ENCODE measurements at places on chromosomes 7 and 10. TPM values are rescaled to one million over a fixed set of nuclear protein-coding genes. Genes with fewer than 3 reads are reported as not detected.

DNA sequence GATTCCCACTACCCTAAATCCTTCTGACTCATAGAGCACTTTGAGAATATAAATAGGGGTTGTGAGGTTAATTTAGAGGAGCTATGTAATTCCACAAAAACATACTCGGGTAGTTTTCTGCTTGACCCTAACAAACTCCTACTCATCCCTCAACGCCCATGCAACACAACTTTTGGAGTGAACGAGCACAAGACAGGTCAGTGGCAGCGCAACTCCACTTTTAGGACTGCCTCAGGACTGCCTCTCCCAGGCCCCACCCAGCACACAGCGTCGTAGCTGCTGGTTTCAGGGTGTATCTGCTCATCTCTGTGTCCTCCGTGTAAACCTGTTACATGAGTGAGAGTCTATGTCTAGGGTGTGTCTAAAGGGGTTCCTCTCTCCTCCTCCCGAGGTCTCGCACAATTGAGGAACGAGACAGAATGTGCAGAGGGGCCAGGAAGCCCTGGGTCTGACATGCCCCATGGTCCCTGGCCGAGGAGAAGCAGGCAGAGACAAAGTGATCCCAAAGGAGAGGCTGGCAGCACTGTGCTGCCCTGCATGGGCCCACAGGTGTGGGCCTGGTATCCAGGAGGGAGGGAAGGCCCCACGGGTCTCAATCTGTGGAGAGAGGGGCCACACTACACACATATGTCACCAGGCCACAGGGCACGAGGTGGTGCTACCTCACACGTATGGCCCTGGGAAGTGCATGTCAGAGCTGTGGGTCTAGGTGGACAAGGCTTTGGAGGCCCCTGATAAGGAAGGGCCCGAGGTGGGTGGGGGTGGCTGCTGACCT is 45.5 kb downstream of the CAMK2B start:
- H3K4me3 ChIP-seq, result no peak overlapping the region
- H3K4me1 ChIP-seq, result no peaks in the 10 kb centered on the region
- no peaks in the 10 kb centered on the region for H3K36me3 ChIP-seq
- DNase-seq, result no peak
- no peak overlapping the region for H3K27ac ChIP-seq

- H3K27ac ChIP-seq, result peak overlapping the region; percentile 5
- no peak for DNase-seq
- H3K4me1 ChIP-seq, result peaks cover 20% of the 10 kb centered on the region
- no peaks in the 10 kb centered on the region for H3K27me3 ChIP-seq
- H3K36me3 ChIP-seq, result no peaks in the 10 kb centered on the region
Observed at GRCh38 chr7:42910306-42910705, 1.6 kb downstream of the C7orf25 start.

The PBLD gene
- 11.9 TPM for polyA plus RNA-seq

The MACC1 gene
- polyA plus RNA-seq, result 1.5 TPM

The ITPRID1 gene
- not detected for polyA plus RNA-seq

GRCh38 chr7:45157653-45158401 is at the start of gene RAMP3:
Gene RAMP3 (plus strand): TSS chr7:45157791. CDS start chr7:45157829, 38 bp downstream.
- H3K27ac ChIP-seq, result no peak within 1 kb of the TSS
- no peak for DNase-seq
- peak within 1 kb of the TSS; percentile 29 for H3K4me3 ChIP-seq
- H3K36me3 ChIP-seq, result no peaks in the 10 kb centered on the region
- H3K27me3 ChIP-seq, result no peaks in the 10 kb centered on the region

DNA sequence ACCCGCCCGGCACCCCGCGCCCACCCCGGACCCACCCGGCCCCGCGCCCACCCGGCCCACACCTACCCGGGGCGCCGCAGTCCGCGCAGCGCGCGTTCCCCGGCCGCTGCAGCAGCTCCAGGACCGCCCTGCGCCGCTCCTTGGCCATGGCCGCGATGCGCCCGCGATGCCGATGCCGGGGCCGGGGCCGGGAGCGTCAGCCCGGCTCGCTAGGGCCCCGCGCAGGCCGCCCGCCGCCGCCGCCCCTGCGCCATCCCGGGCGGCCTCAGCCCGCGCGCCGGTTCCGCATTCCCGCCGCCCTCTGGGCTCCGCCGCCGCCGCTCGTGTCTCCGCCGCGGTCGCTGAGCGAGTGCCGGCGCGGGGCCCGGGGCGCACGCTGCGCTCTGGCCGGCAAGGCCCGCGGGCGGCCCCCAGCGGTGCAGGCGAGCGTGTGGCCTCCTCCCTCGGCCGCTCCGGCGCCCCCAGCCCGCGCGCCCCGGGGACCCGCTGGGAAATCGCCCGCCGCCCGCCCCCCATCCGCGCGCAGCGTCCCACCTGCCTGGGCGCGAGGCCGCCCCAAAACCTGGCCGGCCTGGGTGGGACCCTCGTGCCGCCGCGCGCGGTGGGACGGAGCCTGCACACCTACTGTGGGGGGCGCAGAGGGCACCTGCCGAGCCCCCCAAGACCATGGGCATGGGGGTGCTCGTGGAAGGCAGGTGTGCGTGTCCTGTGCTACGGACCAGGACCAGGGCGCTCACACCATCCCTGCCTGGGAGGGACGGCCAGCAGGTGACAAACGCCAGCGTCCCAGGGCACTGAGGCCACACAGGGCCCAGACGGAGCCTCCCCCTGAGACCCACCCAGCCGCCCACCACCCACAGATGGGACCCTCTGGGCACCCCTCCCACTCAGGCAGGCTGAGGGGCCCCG is at the start of gene ADAP1:
ADAP1 (minus strand) TSS at position 351 of the 909 bp plus-strand sequence; CDS start at position 148, 203 bp downstream.
- peak within 1 kb of the TSS; percentile 33 for H3K4me3 ChIP-seq
- H3K27ac ChIP-seq, result no peak within 1 kb of the TSS
- H3K4me1 ChIP-seq, result no peaks in the 10 kb centered on the region
- no peaks in the 10 kb centered on the region for H3K36me3 ChIP-seq

The SH3PXD2A gene
- polyA plus RNA-seq, result 8.1 TPM

- no peaks in the 10 kb centered on the region for H3K27me3 ChIP-seq
- no peak for DNase-seq
- no peak overlapping the region for H3K27ac ChIP-seq
- H3K4me1 ChIP-seq, result no peaks in the 10 kb centered on the region
Observed at GRCh38 chr10:91879515-91880170, 29.6 kb downstream of the FGFBP3 start.

The PNLIPRP2 gene
- polyA plus RNA-seq, result 1,594 TPM

DNA sequence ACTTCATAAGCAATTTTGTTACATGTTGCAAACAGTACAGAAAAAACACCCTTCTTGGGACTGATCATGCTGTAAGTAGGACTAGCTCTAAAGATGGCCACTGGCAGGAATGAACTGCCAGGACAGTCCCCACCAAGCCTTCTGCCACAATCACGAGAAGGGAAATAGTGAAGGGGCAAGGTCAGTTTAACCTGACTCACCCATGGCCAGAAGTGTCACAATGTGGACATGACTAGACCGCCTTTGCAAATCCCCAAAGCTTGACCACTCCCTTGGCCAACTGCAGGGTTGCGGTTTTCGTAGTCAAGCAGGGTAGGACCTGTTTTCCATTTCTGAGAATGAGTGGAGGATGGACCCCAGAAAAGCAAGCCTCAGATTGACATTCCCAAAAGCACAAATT is 19.4 kb upstream of the FRAT2 start:
- no peaks in the 10 kb centered on the region for H3K36me3 ChIP-seq
- H3K27me3 ChIP-seq, result no peaks in the 10 kb centered on the region
- no peak overlapping the region for H3K4me3 ChIP-seq

The MCM10 gene
- polyA plus RNA-seq, result 0.15 TPM

GRCh38 chr7:86733783-86734182 is 90.1 kb downstream of the GRM3 start:
- no peaks in the 10 kb centered on the region for H3K27me3 ChIP-seq
- H3K4me1 ChIP-seq, result no peaks in the 10 kb centered on the region
- DNase-seq, result no peak

DNA sequence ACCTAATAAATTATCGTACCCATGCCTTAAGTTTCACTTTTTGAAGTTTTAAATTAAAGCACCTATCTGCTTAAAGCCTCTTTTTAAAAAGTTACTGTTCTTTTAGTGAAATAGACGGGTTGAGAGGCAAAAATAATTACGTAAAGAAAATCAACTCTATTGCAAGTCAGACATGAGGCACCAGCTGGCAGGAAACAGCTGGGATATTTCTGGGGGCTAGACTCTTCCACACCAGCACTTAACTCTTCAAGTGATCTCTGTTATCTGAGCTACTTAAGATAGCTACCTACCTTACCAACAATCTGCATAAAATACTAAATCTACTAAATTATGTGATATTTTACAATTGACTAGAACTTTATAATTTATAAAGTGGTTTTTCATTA is 35.8 kb downstream of the GBF1 start:
- H3K27me3 ChIP-seq, result no peaks in the 10 kb centered on the region
- no peak for DNase-seq
- H3K36me3 ChIP-seq, result no peaks in the 10 kb centered on the region
- peaks cover 10% of the 10 kb centered on the region for H3K4me1 ChIP-seq

The HHEX gene
- polyA plus RNA-seq, result 71.2 TPM

The FAM25G gene
- not detected for polyA plus RNA-seq

- H3K4me3 ChIP-seq, result no peak overlapping the region
- H3K27me3 ChIP-seq, result no peaks in the 10 kb centered on the region
- DNase-seq, result no peak
- no peak overlapping the region for H3K27ac ChIP-seq
Observed at GRCh38 chr10:35079763-35080162, 10.4 kb downstream of the CUL2 start.

GRCh38 chr7:127976056-127976737 is 55.0 kb downstream of the LRRC4 start:
- H3K27ac ChIP-seq, result no peak overlapping the region
- no peaks in the 10 kb centered on the region for H3K4me1 ChIP-seq
- H3K4me3 ChIP-seq, result no peak overlapping the region
- no peaks in the 10 kb centered on the region for H3K36me3 ChIP-seq

DNA sequence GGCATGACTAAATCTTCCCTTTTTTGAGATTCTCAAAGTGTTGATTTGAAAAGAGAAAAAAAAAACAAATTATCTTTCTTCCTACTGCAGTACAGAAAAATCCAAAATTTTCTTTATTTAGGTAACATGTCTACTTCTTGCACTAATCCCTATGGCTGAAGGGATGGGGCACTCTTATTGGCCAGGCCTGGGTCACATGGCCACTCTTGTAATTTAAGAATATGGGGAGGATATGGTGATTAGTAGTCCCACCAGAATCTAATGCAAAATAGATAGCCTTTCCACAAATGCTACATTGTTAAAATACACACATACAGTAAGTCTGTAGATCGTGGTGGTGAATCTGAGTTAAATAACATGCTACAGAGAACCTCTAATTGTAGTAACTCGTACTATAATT is 7.0 kb upstream of the PALS2 start:
- H3K27ac ChIP-seq, result no peak overlapping the region
- no peak overlapping the region for H3K4me3 ChIP-seq
- H3K27me3 ChIP-seq, result no peaks in the 10 kb centered on the region
- H3K36me3 ChIP-seq, result no peaks in the 10 kb centered on the region
- no peaks in the 10 kb centered on the region for H3K4me1 ChIP-seq

- no peaks in the 10 kb centered on the region for H3K36me3 ChIP-seq
- no peaks in the 10 kb centered on the region for H3K27me3 ChIP-seq
- peaks cover 78% of the 10 kb centered on the region for H3K4me1 ChIP-seq
- peak overlapping the region; percentile 84 for H3K27ac ChIP-seq
- H3K4me3 ChIP-seq, result no peak overlapping the region
Observed at GRCh38 chr10:72331575-72332422, 22.9 kb downstream of the DNAJB12 start.

- DNase-seq, result no peak
- H3K27me3 ChIP-seq, result no peaks in the 10 kb centered on the region
- H3K36me3 ChIP-seq, result no peaks in the 10 kb centered on the region
- H3K27ac ChIP-seq, result no peak overlapping the region
- H3K4me3 ChIP-seq, result no peak overlapping the region
- H3K4me1 ChIP-seq, result no peaks in the 10 kb centered on the region
Observed at GRCh38 chr7:107269790-107270189, 101.0 kb downstream of the HBP1 start.

GRCh38 chr10:116870949-116871348 is 21.6 kb downstream of the ENO4 start:
- no peak overlapping the region for H3K4me3 ChIP-seq
- no peak for DNase-seq
- no peaks in the 10 kb centered on the region for H3K27me3 ChIP-seq
- H3K36me3 ChIP-seq, result no peaks in the 10 kb centered on the region
- H3K27ac ChIP-seq, result no peak overlapping the region

The RET gene
- 0.87 TPM for polyA plus RNA-seq

GRCh38 chr10:48838834-48839233 is 100.8 kb downstream of the LRRC18 start:
- H3K4me1 ChIP-seq, result no peaks in the 10 kb centered on the region
- no peak overlapping the region for H3K27ac ChIP-seq
- H3K27me3 ChIP-seq, result no peaks in the 10 kb centered on the region

DNA sequence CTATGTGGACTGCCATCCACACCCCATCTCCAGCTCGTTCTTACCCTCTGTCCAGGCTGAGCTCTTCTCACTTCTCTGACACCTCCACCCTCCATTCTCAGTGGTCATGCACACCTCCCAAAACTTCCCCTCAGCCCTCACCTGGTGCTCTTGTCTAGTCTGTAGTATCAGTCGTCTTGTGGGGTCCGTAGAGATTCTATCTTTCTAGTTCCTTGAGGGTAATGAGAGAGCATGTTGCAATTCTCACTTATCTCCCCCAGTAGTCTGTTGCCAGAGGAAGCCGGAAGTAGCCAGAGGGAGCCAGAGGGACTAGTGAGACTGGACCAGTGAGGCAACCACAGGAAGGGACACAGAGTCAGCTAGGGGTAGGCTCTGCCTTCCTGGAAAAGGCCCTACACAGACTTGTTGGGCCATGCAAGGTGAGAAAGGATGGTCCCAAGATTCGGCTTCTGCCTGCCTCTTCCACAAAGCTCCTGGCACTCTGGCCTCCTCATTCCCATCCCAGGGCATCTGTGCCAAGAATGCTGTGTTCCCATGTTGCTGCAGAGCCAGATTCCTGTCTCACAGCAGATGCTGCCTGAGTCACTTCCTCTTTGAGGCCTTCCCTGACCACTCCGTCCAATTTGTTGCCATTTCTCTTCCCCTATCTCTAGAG is 50.6 kb upstream of the DUSP5 start:
- H3K27me3 ChIP-seq, result no peaks in the 10 kb centered on the region
- H3K4me1 ChIP-seq, result no peaks in the 10 kb centered on the region
- DNase-seq, result no peak
- no peak overlapping the region for H3K27ac ChIP-seq

DNA sequence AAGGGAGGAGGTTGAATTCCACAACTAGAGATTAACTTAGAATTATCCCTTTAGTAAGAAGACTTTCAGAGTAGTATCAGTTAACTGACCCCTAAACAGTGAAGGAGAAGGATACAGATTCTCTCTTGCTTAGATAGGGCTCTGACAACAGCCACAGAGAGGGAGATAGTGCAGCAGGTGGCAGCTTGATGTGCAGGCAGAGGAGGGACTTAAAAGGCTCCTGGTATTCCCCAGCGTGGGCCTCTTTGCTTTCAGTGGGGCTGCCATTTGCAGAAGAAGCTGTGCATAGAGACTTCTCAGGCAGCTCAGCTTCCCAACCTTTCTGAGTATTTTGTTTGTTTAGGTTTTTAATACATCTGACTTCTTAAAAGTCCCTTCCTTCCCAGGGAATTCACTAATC is 16.0 kb downstream of the FZD1 start:
- no peaks in the 10 kb centered on the region for H3K36me3 ChIP-seq
- no peaks in the 10 kb centered on the region for H3K27me3 ChIP-seq
- no peak for DNase-seq
- H3K4me1 ChIP-seq, result no peaks in the 10 kb centered on the region
- H3K4me3 ChIP-seq, result no peak overlapping the region
